ENCODE measurements at places on chromosomes 2 and 18.

GRCh38 chr2:215557701-215558100 is 121.8 kb upstream of the FN1 start:
- no peak for DNase-seq

- DNase-seq, result no peak
Measured at GRCh38 chr2:36539631-36540030, 58.3 kb downstream of the FEZ2 start.

GRCh38 chr2:5479265-5479928 is 212.8 kb upstream of the SOX11 start:
- no peak for DNase-seq

DNA sequence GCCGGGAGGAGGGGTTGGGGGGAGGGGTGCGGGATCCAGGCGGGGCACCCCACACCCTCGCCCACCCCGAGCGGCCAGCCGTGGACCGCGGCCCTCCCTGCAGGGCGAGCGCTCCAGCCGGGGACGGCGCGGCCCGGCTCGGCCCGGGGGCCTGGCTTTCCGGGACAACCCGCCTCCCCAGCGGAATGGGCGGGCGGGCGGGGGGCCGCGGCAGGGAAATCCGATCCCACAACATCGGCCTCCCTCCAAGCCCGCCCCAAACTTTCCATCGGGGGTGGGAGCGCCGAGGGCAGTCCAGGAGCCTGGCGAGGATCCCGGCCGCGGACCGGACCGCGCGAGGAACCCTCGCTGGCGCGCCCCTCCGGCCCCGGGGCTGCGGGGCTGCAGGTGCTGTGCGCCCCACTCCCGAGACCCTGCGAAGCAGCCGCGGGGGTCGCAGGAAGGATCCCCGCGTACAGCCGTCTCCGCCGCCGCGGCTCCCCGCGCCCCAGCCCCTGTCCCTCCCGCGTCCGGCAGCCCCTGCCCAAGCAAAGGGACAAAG is 529 bp downstream of the SEMA4C start:
- DNase-seq, result no peak

GRCh38 chr18:47917923-47918610 is 12.4 kb downstream of the SMAD2 start:
- no peak for DNase-seq

DNA sequence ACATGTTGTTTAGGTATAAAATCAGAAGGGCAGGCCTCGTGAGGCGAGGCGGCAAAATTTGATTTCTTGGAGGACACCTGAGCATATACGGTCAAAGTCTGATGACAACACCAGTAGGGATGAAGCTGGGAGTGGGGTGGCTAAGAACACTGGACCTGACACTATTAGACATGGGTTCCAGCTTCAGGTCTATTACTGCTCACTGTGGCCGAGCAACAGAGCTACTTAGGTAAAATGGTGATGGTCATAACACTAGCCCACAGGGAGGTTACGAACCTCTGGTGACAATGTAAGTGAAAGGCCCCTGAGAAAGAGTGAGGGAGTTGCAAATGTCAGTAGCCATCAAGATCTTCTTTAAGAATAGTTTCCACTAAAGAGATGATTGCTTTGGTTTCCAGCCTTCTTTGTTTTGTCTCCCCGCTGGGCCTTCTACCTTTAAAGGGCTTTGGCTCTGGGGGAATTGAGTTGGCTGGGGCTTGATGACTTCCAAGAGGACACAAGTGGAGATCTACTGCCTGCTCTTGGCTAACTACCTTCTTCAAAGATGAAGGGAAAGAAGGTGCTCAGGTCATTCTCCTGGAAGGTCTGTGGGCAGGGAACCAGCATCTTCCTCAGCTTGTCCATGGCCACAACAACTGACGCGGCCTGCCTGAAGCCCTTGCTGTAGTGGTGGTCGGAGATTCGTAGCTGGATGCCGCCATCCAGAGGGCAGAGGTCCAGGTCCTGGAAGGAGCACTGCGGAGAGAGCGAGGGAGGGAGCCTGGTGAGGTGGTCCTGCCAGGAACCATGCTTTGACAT is 3.5 kb downstream of the IL1B start:
- no peak for DNase-seq

- no peak for DNase-seq
Measured at GRCh38 chr2:68907920-68908253, 36.7 kb upstream of the BMP10 start.

DNA sequence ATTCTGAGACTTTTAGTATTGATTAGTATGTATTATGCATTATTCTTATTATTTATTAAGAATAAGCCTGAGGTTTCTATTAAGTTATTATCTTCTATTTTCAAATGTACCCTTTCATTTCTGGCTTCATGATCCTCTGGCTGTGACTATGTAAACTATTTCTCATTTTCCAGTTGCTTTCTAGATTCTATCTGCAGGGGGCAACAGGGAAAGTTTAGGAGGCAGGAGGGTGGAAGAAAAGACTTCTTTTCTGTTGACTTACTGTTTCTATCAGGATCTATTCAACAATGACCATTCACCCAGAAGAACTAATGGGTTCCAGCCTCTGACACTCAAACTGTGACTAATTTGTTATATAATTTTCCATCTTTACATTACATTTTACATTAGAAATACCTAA is 653.4 kb upstream of the FSHR start:
- no peak for DNase-seq

DNA sequence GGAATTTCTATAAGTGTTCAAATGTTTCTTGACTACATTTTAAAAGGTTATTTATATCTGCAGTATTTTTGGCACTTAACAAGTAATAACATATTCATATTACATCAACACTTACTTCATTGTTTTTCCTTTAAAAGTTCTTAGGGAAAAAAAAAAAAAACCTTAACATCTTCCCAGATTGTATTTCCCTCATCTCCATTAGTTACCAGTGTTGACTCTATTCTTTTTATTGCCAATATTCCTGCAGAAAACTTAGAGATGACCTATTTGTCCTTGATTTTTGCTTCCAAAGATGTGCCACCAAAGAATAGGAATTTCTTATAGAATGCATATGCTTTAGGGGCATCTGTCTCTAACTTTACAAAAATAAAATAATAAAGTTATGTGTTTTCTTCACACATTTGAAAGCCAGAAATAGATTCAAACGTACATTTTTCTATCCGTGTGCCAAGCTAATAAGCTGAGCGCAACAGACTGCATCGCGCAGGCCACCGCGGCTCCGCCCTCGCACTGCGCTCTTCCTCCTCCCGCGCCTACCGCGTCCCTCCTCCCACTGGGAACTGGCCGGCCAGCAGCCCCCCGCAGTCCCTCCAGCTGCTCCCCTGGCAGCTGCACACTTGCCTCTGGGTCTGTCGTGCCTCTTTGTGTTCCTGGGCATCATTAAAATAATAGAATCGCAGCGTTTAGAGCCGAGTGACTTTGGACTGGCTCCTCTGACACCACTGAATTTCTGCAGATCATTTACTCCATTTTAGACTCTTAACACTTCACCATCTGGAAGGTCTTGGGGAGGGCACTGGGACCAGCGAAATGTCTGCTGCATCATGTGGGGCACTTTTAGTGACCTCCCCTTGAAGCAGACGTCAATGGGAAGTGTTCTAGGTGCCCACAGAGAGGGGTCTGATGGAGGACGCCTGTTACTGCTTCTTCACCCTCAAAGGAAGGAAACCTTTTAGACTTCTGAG is 21.2 kb upstream of the NAB1 start:
- DNase-seq, result no peak

- DNase-seq, result no peak
Measured at GRCh38 chr2:15819562-15820256, 120.6 kb upstream of the MYCN start.

DNA sequence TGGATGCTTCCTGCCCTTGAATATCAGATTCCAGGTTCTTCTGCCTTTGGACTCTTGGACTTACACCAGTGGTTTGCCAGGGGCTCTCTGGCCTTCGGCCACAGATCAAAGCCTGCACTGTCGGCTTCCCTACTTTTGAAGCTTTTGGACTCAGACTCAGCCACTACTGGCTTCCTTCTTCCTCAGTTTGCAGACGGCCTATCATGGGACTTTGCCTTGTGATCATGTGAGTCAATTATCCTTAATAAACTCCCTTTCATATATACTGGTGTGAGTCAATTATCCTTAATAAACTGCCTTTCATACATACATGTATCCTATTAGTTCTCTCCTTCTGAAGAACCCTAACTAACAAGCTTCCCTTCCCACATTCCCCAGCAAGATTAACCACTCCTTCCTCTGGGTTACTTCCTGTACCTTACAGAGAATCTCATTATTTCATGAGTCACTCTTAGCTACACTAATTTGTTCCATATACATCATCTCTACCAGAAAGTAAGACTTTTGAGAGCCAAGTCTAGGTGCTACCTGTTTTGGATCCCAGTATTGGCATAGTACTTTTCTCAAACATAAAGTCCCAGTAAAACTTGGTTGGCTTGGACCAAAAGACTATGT is 31.3 kb upstream of the LRATD1 start:
- no peak for DNase-seq

- no peak for DNase-seq
Measured at GRCh38 chr18:55300421-55300935, 287.5 kb downstream of the TCF4 start.

DNA sequence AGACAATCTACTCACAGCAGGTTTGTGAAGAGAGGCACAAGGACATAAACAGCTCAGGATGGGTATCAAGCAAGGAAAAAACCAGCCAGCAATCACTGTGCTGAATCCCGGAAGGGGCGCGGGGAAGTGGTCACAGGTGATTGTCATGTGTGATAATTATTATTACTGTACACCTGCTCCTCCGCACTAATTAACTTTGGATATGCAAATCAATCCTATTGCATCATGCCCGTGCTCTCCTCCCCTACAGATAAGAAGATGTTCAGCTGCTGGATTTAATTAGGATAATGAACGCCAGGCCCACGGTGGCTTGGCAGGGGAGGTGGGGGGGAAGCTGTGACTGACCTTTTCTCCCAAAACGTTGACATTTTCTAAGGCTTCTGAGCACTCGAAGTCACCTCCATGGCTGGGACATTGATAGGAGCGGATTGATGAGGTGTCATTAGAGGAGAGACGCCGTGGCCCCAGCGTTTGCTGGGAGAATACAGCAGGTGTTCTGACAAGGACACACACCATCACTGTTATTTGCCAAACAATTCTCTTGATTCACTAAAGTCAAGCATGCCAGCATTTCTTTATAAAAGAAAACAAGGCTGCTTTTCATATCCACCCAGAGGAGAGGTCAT is 160.3 kb upstream of the VRK2 start:
- no peak for DNase-seq

- DNase-seq, result no peak
Measured at GRCh38 chr2:30509716-30510115, 62.7 kb downstream of the LCLAT1 start.

DNA sequence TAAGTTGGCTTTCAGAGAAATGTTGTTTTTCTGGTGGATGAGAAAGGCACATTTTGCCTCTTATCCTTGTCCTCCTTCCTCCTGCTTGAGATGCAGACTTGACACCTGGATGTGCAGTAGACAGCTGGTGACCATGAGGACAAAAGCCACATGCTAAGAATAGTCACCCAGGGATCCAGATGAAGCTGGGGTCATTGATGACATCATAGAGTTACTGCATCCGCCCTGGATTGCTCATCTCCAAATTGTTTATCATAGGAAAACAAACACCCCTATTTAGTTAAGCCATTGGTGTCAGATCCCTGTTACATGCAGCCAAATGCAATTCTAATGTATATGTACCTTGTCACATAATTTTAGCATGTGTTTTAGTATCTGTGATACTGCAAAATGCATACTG is 16.3 kb upstream of the SLC1A4 start:
- DNase-seq, result no peak

GRCh38 chr18:10508591-10508990 is 17.2 kb upstream of the NAPG start:
- no peak for DNase-seq

DNA sequence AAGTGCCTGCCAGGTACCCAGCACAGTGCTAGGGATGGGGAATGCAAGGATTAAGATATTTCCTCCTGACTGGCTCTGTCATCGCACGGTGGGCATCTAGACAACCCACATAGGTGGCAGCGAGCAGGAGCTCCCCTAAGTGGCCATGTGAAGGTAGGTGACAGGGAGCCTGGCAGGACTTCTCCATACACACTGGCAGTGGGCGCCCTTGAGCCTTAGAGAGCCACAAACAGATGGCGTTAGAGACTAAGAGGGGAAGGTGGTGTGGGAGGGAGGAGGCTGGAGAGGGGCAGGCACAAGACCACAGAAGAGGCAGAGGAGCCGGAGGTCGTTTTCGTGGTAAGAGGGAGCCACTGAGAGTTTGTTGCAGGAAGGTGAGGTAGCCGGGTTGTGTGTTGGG is 15.2 kb downstream of the PRELID3A start:
- no peak for DNase-seq

DNA sequence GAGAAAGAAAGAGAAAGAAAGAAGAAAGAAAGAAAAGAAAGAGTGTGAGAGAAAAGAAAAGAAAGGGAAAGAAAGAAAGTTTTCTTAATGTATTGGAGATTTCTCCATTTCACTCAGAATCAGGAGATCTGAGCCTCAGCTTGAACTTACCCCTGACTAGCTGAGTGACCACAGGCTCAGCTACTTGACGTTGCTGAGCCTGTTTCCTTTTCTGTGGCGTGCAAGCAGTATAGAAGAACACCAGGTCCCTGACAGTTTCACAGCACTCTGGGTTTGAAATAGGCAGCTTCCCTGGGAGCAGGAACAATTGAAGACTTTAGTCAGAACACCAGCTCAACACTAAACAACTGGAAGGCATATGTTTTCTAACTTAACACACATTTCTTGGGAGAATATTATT is 44.7 kb downstream of the MARCO start:
- no peak for DNase-seq

- DNase-seq, result no peak
Measured at GRCh38 chr2:118110991-118111390, 22.7 kb downstream of the INSIG2 start.

- no peak for DNase-seq
Measured at GRCh38 chr2:164917296-164917903, 37.9 kb downstream of the SLC38A11 start.

- peak; percentile 23 for DNase-seq
Measured at GRCh38 chr2:159124441-159124911, 156.0 kb downstream of the TANC1 start.

- no peak for DNase-seq
Measured at GRCh38 chr2:157874997-157875640, 1.0 kb downstream of the ACVR1 start.

DNA sequence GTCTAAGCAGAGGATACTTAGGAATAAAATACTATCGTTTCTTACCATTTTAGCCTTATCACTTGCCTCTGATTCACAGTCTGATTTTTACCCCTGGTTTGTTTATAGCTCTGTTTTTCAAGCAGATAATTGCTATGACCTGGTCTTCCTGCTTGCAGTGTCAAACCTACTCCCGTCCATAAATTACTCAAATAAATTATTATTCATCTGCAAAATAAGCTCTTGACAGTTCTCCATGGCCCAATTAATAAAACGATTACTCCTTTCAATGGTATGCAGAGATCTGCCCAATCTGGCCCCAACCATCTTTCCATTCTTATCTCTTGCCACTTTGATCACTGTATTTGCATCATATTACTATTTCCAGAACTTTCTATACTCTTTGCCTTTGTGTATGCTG is 354.0 kb downstream of the CCDC85A start:
- no peak for DNase-seq

GRCh38 chr2:213067888-213068287 is 83.5 kb downstream of the IKZF2 start:
- no peak for DNase-seq

- no peak for DNase-seq
Measured at GRCh38 chr2:212037062-212037461, 501.5 kb downstream of the ERBB4 start.
